ENCODE measurements at places on chromosomes 1 and 21. TPM values are rescaled to one million over a fixed set of nuclear protein-coding genes. Genes with fewer than 3 reads are reported as not detected.

The S100A7A gene
- total RNA-seq = under 0.01 TPM

The PADI1 gene
- total RNA-seq = 6.0 TPM

The CYP4X1 gene
- total RNA-seq = 2.3 TPM

The NUF2 gene
- 0.68 TPM for total RNA-seq

The IL20 gene
- 0.43 TPM for total RNA-seq

The CFAP45 gene
- 0.34 TPM for total RNA-seq
